Fibroblast of upper back skin (primary cell): ENCODE measurements at places on chromosomes 1 and 21.

GRCh38 chr1:82299656-82300055 lies 498.9 kb downstream of the ADGRL2 start:
- DNase-seq: no peak

DNA sequence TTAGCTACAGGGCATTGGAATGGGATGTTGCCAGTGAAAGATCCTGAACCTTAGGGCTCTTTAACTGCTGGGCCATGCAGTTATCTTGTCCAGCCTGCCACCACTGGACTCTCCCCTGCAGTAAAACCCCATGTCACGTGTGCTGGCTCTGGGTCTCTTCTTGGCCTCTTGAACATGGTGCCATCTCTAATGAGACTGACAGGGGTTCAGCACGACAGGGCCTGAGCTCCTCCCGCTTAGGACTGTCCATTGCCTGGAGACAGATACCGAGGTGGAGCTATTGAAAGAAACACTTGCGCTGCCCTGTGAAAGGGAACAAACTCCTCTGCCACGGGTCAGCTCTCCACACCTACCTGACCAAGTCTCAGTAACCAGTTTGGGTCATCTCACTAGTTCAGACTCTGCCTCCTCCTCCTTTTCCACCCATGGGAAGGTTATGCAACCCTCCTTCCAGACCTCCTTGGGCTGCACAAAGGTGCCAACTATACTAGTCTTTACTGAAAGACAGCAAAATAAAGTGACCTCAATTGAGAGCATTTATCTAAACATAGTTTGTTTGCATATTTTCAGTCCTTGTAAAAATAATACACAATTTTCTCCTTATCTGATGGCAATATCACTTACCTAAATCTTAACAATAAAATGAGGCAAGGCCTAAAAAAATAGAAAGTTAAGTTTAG lies 66.0 kb downstream of the GNG12 start:
- no peak for DNase-seq

DNA sequence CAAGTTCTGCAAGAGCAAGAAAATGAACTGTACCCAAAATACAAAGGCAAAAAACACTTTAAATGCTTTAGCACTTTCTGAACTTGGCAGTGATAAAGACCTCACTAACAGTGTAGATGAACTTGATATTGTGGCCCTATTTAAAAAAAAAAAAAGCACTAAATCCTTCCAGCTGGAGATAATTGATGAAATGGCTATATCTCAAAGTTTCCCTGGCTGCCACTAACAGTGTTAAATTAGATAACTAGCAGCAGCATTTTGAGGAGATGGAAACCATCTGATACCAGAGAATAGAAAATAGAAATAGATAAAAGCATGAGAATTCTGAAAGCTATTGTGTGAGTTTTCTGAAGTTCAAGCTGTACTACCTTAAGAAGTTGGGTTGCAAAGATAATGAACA lies 317.2 kb downstream of the RWDD3 start:
- DNase-seq: no peak

DNA sequence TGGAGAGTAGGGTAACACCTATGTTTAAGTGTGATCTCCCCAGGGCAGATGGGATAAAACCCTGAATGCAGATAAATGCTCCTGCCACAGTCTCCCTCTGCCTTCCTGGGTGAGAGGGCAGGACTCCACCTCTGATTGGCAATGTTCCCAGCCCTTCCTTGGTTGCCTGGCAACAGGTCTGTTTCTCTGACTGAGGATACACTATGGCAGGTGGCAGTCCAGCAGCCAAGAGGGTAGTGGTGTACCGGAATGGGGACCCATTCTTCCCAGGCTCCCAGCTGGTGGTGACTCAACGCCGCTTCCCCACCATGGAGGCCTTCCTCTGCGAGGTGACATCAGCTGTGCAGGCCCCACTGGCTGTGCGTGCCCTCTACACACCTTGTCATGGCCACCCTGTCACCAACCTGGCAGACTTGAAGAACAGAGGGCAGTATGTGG lies at the start of gene DCDC2B:
Gene DCDC2B, plus strand, starts transcription at position 199 of the 438 bp plus-strand sequence. Its CDS starts 5 bp downstream, at position 204.
- peak; percentile 25 for DNase-seq

DNA sequence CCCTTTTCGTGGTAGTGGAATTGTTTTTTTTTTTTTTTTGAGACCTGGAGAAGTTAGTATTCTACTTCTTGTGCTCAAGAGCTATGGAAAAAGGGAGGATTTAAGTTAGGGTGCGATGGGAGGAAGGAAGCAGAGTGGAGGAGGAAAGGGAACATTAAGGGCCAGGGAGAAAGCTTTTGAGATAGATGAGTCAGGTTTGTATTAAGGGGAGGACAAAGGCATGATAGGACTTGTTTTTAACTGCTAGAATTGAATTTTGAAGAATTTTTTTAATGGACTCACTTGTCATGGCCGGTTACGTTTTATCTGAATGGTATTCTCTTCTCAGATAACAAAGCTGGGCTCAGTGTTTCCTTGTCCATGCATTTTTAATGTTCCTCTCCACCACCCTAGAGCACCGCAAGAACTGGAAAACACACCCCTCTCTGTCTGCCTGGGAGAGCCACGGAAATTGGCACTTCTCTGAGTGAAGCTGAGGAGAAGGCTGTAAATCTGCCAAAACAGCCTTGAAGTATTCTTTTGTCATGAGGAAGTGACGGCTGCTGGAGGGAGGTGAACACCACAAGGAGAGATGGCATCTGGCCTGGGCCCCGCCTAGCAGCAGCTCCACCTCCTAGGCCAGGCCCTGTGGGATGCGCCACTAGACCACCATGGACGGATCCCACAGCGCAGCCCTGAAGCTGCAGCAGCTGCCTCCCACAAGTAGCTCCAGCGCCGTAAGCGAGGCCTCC lies 3.5 kb downstream of the NIPAL3 start:
- DNase-seq: peak; percentile 77

GRCh38 chr1:177858332-177858821 lies 111.5 kb downstream of the SEC16B start:
- DNase-seq: peak; percentile 76

DNA sequence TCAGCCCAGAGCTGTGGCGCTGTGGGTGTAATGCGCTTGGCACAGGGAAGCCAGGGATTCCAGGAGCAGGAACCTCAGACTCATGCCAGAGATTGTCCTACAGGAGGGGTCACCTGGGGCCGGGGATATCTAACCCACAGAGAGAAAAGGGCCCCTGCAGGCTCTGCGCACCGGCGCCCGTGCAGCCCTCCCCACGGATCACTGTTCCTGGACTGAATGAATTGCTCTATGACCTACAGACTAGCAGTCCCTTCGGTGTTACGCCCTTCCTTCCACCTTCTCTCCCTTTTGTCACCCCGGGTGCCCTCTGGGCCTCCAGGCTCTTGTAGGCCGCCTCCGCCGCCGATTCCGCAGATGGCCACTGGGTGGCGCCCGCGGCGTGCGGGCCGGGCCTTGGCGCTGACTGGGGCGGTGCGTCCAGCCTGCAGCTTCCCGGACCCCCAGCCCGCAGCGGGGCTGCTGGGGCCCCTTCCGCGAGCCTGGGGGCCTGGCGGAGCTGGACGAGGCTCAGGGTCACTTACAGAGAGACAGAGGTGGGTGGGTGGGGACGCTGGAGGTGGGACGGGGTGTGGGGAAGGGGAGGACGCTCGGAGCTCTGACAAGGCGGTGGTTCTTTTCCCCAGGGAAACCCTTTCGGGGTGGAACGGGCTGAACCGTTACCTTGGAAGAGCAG lies 101.3 kb downstream of the IER5 start:
- DNase-seq: peak; percentile 34

GRCh38 chr1:55035904-55036303 lies 3.4 kb upstream of the PCSK9 start:
- DNase-seq: no peak

GRCh38 chr1:209095627-209096595 lies 487.6 kb upstream of the CAMK1G start:
- peak; percentile 94 for DNase-seq

GRCh38 chr1:28243685-28244311 lies 7.9 kb downstream of the ATP5IF1 start:
- DNase-seq: no peak

- no peak for DNase-seq
Measured at GRCh38 chr1:169694304-169695075, 16.9 kb downstream of the SELL start.

DNA sequence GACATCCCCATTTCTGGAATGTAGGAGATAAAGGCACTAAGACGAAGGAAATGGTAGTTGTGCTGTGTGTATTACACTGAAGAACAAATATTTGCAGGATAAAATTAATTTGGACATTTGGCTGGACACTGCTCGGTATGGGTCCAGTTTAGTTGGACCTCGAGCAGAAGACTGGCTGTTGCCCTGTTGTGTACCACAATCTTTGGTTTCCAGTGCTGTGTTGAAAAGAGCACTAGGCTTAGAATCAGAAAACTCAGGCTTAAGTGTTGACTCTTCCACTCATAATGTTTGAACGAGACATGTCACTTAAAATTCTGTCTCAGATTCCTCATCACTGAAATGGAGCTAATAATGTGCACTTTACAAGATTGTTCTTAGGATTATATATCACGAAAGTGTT lies 1.2 kb upstream of the ARPC5 start:
- DNase-seq: no peak

DNA sequence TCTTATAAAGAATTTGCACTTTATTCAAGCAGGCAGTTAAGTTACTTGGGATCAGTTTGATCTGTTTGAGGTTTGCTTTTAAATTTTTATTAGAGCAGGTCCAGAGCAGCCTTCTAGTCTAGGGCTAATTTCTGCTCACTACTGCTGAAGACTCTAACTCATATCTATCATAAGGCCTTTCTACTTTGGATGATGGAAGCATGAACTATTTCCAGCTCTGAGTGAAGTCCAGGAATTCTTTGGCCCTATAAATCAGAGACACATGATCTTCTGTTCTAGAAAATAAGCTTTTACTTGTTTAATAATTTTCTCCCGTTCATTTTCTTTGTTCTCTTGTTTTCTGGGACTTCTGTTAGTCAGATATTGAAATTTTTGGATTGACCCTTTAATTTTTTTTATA lies 14.7 kb downstream of the NIBAN1 start:
- DNase-seq: peak; percentile 49

- DNase-seq: no peak
Measured at GRCh38 chr1:118184739-118185083, 317 bp downstream of the SPAG17 start.

- no peak for DNase-seq
Measured at GRCh38 chr1:170701962-170702361, 38.0 kb downstream of the PRRX1 start.

GRCh38 chr1:164928232-164928812 lies 369.3 kb downstream of the PBX1 start:
- no peak for DNase-seq

DNA sequence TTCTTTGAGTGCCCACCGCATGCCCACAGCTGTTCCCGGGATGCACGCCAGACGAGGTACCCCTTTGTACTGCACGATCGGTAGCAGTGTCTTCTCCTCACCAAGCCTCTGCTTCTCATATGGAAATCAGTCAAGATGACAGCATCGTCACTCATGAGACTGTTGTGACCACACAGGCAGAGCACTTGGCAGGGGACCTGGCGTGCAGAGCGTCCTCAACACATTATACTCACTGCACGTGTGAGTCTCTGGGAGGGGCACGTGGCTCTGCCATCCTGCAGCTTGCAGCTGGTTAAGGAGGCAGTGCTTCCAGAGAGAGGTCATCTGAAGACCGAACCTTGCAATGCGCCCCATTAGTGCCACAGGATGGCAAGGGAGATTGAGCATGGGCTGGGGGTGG lies 266.8 kb downstream of the NPHP4 start:
- DNase-seq: no peak
